ENCODE measurements at places on chromosomes 6 and 20. TPM values are rescaled to one million over a fixed set of nuclear protein-coding genes. Genes with fewer than 3 reads are reported as not detected.

The BTN1A1 gene
- not detected for polyA plus RNA-seq

The FOXA2 gene
- polyA plus RNA-seq = not detected

The SLC52A3 gene
- polyA plus RNA-seq = not detected

DNA sequence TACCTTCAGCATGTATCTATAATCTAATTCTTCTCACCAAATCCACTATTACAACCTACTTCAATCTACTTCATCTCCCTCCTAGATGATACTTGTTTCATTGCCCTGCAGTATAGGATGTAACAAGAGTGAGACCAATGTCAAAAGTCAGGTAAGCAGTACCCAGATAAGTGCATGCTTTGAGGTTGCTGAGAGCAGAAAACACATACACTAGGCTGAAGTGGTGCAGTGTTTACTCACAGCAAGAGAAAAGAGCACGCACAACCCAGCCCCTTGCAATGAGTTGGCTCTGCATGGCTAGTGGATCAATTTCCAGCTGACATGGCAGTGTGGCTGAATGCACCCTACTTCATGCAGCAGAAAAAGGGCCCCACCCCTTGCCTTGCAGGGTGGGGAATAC, 199.9 kb downstream of the EPHA7 start:
- H3K36me3 ChIP-seq = no peaks in the 10 kb centered on the region
- no peaks in the 10 kb centered on the region for H3K4me1 ChIP-seq
- H3K27ac ChIP-seq = no peak overlapping the region
- no peak for DNase-seq
- H3K27me3 ChIP-seq = no peaks in the 10 kb centered on the region
- no peak overlapping the region for H3K4me3 ChIP-seq

GRCh38 chr6:116568821-116569755, 2.2 kb upstream of the RWDD1 start:
- DNase-seq = no peak
- peak overlapping the region; percentile 91 for H3K4me3 ChIP-seq
- peaks cover 8% of the 10 kb centered on the region for H3K27me3 ChIP-seq
- no peaks in the 10 kb centered on the region for H3K36me3 ChIP-seq

GRCh38 chr6:46419576-46420002, 71.7 kb downstream of the RCAN2 start:
- H3K4me3 ChIP-seq = no peak overlapping the region
- H3K36me3 ChIP-seq = no peaks in the 10 kb centered on the region
- peaks cover 5% of the 10 kb centered on the region for H3K27me3 ChIP-seq
- H3K27ac ChIP-seq = no peak overlapping the region
- H3K4me1 ChIP-seq = no peaks in the 10 kb centered on the region
- no peak for DNase-seq

DNA sequence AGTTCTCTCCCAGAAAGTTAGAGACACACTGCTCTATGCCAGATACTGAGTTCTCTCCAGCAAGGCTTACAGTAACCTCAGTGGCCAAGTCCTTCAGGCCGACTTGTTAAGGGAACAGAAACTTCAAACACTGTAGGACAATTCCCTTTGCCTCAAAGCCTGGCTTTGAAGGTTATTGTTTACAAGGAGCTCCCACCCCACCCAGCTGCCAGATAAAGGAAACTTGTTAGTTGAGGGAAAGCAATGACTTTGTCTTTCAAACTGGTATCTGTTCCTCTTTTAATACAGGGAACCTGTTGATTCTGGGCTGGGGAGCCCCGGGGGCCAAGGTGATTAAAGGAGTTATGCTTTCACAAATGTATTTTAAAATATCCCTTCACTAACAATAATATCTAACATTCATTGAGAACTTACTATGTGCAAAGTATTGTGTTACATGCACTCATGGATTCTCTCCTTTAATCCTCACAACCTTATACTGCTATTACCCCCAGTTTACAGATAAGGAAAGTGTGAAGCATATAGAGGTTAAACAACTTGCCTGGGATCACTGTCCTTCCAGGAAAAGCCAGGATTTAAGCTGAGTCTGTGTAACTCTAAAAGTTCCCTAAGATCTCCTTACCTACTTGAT, 27.6 kb upstream of the CDKN1A start:
- no peak overlapping the region for H3K4me3 ChIP-seq
- H3K4me1 ChIP-seq = no peaks in the 10 kb centered on the region
- no peak overlapping the region for H3K27ac ChIP-seq
- no peak for DNase-seq

DNA sequence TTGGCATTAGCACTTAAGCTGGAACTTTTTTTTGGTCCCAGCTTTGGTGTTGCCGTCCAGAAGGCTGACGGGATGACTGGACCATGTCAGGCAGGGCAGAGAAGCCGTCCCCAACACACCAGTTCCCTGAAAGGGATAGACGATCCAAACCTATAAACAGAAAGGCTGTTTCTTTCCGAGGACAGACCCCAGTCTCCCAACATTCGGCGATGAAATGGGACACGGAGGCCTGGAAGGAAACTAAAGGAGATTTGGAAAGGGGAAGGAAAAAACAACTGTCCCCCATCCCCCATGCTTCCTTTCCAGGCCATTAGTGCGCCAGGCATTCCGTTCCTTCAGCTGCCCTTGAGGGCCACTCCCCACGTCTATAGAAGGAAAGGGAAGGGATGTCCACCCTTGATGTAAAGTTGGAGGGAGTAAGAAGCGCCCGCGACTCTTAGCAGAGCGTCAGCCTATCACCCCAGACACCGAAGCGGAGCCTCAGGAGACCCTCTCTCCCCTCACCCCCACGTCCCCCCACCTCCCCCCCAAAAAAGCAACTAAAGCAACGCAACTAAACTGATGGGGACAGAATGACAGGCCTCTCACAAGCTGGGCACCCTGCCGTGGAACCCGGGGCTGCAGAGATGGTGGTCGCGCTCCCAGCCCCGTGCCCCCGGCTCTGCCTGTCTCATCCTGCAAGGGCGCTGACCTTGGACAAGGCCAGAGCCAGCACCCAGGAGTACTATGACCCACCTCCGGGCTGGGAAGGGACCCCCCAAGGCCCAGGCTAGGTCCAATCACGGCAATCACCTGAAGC, 638 bp downstream of the BLCAP start:
- peak overlapping the region; percentile 98 for H3K27ac ChIP-seq
- DNase-seq = no peak
- H3K4me1 ChIP-seq = peaks cover 44% of the 10 kb centered on the region
- H3K4me3 ChIP-seq = peak overlapping the region; percentile 84
- H3K36me3 ChIP-seq = no peaks in the 10 kb centered on the region

- H3K4me3 ChIP-seq = no peak overlapping the region
- no peaks in the 10 kb centered on the region for H3K4me1 ChIP-seq
- H3K27me3 ChIP-seq = no peaks in the 10 kb centered on the region
These were observed 235.3 kb downstream of the BTBD3 start for GRCh38 chr20:12152996-12153395.

DNA sequence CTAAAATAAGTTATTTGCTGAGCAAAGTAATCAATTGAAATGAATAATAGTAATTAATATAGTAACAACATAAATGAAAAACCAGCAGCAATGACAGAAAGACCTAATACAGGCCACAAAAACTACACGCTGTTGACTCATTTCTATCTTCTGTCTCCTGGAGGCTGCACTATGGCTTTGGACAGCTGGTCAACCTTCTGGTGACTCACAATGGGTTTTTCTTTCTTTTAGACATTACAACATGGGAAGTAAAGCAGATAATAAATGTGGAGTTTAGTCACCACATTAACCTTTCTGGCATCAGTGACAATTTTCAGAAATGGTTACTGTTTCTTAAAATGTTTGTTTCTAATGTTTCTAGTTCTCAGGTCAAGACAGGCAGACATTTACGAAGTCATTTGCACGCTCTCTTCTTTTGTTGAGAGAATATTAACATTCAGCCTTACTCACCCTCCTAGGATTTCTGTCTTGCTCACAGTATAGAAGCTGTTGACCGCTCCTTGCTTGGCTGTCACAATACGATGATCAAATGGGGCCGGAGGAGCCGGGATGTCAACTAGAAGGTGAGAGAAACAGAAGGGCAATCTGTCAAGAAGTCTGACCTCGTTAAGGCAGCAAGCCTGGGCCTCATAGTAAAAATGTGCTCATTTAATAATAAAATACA, 62.2 kb downstream of the MYLK4 start:
- H3K27ac ChIP-seq = no peak overlapping the region
- H3K36me3 ChIP-seq = no peaks in the 10 kb centered on the region
- H3K27me3 ChIP-seq = no peaks in the 10 kb centered on the region
- DNase-seq = no peak
- H3K4me3 ChIP-seq = no peak overlapping the region

Measured in CD4-positive, CD25-positive, alpha-beta regulatory T cell (primary cell).